Motor neuron (in vitro differentiated cells): ENCODE measurements at places on chromosomes 3 and 15.

GRCh38 chr3:54361746-54362283 lies 239.5 kb downstream of the CACNA2D3 start:
- peak; percentile 60 for ATAC-seq

- no peak for ATAC-seq
Measured at GRCh38 chr15:99331381-99331780, 80.1 kb downstream of the LRRC28 start.

DNA sequence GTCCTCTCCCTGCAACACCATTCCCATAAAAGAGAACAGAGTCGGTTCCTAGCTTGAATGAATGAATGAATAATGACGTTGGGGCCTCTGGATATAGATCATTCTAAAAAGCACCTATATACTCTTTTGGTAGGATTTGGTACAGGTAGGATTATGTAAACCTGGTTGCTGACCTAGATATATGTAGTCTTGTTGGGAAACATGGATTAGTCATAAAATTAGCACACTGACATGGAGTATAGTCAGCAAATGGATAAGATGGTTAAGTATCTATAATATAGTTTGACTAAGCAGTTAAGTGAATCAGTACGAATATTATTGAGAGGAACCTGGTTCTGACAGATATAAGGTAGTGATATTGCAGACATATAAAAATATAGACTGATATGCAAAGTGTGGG lies 142.5 kb downstream of the FILIP1L start:
- no peak for ATAC-seq

DNA sequence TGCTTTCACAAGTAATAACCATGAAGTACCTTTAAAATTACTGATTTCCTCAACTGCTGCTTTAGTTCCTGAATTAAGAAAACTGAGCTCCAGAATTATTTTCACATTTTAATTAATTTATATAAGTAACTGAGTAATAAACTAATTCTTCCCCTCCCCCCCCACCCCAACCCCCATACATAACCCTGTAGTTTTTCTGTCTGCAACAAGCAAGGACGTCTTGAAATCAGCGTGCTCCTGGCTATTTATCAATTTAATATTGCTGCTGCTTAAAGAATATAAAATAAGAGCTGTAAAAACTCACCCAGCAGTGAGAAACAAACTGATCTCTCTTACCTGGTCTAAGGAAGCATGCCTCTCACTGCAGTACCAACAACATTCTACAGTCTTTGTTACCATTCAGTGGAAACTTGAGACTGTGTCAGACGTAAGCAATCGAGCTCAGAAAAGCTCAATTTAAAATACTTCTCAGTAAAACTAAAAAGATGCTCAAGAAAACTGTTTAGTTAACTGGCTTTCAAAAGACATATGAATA lies 121.0 kb downstream of the TFDP2 start:
- peak; percentile 61 for ATAC-seq

DNA sequence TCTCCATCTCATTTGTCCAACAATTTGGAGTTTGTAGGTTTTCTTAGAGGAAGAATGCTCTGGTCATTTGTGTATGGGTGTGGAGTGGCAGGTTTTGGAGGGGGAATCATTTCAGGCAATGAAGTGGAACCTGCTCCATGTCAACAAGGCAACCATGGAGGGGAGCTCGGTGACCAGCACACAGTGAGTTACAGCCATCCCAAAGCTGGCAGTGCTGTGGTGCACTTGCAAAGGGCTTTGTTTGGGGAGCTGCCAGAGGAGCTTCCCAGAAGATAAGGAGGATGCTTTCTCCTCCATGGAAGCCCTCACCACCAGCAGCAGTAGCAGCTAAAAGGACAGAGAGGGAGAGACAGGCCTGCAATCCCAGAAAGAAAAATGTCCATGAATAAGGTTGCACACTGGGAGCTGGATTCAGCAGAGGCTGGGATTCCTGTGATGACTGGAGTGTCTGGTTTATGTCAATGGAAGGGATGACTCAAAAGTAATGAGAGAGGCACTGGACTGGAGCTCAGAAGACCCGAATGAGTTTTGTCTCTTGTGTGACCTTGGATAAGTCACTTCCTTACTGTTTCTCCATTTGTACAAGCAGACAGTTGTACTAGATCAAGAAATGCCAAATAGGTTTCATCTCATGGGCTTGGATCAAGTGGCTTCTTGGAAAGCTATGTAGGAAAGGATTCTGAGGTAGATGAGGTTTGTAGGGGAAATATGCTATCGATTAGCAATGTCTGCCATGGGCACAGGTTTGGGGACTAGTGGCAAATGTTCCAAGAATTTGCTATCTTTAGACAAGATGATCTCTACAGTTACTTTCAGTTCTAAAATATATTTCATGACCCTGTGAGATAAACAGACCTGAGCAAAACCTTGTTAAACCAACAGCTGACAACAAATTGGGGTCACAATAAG lies 27.2 kb upstream of the UBE2Q2 start:
- ATAC-seq = no peak

DNA sequence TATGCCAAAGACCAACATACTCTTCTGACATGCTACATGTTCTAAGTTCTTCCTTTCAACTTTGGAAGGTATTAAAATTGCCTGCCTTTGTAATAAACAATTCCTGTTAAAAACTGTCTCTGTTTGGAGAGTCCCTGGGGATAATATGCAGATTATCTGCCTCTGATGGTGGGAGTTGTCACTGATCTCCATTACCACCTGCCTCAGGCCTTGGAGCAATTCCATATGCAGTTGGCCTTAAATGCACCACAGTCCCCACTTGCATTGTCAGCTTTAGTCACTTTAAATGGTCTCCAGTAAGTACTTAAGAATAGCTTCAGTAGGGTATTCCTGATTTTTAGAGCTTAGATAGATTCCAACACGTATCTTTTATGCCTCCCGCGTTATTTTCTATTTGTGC lies 121.1 kb upstream of the GOLIM4 start:
- ATAC-seq = no peak

DNA sequence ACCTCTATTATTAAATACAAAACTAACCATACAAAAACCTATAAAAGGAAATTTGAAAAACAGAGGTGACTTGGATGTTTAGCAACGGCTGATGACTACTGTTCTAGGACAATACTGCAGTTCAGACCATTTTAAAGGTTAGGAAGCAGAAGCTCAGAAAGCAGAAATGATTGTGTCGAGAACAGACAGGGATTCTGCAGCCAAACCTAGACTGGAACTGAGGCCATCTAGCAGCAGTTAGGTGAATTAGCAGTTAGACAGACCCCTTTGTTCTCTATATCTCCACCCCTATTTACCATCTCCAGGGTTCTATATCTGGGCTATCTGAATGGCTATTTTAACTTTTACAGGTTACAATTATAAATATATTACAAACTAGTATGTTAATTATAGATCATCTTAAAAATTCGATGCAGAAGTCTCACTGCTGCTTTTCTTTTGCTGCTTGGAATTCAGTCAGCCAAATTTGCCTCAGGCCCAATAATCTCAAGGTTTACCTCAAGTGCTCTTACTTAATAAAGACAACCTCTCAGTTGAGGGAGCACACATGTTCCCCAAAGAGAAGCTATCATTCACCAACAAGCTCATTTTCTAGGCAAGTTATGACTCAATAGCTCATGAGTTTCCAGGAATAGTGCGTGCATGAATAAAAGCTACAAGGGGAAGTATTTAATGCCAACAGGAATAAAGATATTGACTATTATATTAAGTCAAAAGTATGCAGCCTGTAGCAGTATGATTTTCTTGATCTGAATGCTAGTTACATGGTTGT lies 9.3 kb upstream of the IL1RAP start:
- ATAC-seq = peak; percentile 63

DNA sequence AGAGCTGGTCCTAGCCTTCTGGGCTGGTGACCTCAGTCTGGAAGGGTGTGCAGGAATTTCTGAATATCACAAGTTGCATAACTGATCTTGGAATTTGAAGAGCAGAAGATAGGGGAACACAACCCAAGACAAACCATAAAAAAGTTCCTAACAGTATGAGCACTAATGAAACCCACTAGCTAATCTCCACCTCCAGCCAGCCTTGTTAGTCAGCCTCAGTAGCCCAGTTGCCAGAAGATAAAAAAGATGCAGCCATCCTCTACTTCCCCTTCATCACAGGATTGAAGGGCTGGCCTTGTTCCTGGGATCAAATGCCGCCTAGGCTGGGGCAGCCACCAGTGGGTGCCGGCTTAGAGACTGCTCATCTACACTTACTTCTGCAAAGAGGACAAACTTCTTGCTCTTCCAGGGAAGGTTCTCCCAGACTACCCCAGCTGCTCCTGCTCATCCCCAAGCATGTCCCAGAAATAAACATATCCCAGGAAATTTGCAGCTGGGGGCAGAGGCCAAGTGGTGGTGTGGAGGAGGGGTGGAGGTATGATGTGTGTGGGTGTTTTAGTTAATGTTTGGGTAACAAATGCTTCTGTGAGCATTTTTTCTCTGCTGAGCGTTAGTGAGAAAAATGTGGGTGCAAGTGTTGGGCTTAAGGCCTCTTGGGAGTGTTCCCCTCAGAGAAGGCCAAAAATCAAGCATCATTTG lies 9.2 kb upstream of the ITGA11 start:
- no peak for ATAC-seq

DNA sequence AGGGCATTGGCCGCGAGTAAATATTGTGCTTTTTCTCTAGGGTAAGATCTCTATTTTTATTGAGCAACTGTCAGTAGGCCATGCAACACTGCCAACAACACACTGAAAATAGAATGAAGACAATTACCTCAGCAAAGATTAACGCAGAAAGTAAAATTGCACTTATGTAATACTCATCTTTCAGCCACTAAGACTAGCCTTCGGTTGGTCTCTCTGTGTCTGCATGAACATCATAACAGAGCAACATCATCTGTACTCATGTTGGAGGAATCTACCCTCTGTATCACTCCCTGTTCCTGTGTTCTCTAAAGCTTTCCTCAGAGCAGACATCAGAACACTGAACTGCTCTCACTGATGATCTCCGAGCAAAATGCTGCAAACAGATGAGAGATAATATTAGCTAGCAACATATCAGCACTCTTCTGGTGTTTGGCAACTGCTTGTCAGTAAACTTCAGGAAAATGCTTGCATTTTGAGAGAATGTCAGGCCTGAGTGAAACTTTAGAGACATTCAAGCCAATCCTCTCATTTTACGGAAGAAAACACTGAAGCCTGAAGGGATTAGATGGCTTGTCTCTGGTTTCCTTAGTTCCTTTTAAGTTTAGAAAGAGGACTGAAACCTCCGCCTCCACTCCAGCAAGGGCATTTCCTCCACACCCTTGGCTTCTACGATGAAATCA lies 8.4 kb upstream of the LRRC3B start:
- ATAC-seq = no peak

DNA sequence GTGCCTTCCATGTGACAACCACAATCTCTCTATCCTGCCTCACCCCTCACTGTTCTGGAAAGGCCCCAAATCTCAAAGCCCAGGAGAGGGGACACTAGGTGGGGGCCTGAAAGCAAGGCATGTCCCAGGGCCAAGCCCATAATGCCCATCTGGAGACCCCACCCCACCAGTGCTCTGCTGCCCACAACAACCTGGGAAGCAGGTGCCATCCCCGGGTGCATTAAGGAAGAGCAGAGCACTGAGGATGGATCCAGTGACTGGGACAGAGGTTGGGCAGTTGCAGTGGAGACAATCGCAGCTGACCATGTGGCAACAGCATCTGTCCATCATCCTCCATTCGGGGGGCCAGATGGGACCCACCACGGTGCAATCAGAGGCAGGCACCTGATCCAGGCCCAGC lies 106.2 kb upstream of the PRR20G start:
- no peak for ATAC-seq

GRCh38 chr15:37246065-37246464 lies 145.7 kb upstream of the MEIS2 start:
- ATAC-seq = no peak

GRCh38 chr3:8152821-8153418 lies 348.7 kb upstream of the LMCD1 start:
- no peak for ATAC-seq

DNA sequence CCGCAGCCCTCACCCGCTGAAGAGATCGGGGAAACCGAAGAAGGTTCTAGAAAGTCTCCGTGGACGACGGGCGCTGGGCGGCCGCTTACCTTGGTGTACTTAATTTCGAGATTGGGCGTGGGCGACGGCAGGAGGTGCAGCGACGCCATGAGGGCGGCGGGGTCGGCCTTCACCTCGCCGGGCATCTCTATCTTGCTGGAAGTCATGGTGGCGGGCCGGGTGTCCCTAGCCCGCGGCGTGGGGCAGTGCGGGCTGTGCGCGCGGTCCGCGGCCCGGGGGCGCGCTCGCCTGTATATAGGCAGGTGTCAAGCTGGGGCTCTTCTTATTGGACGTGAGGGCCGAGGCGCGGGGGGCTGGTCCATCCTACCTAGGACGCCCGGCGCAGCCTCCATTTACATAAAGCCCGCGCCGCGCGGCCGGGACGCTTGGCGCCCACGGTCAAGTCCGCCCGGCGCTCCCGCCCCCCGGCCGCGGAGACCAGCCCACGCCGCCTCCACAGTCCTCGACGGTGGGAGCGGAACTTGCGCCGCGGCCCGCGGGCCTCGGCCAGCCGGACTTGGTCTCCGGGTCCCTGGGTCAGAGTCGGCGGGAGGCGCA lies at the start of gene ALDH1A2:
TSS of gene ALDH1A2 (minus strand) at position 267 of the 597 bp plus-strand sequence. CDS start at position 206, 61 bp downstream.
- peak; percentile 58 for ATAC-seq

DNA sequence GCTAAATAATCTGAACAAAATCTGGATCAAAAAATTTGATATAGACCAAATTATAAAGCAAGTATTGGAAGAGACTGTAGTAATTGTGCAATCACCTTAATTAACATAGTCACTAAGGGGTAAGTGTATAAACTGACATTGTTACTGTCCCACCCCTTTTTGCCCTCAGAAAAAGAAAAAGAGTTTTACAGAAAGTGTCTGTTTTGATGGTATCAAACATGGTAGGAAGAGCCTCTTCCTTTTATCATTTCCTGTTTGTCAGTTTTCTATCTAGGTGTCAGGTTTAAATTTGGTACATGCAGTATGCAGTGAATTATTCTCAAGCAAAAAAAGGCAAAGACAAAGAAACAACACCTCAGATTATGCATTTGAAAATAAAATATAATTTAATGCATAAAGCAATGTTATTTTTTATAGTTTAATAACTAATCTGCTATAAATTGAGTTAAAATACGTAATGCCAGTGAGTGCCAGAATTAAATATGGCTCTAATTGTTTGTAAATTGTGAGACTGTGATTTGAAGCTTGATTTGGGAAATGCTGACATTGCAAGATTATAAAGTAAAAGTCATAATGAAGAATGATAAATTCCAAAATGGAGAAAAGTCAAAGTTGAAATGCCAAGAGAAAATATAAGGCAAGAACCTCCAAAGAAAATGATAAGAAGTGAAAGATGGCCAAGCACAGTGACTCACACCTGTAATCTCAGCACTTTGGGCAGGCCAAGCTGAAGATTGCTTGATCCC lies 30.3 kb upstream of the CMC1 start:
- ATAC-seq = no peak

- no peak for ATAC-seq
Measured at GRCh38 chr3:194885766-194886165, 200.1 kb downstream of the FAM43A start.

DNA sequence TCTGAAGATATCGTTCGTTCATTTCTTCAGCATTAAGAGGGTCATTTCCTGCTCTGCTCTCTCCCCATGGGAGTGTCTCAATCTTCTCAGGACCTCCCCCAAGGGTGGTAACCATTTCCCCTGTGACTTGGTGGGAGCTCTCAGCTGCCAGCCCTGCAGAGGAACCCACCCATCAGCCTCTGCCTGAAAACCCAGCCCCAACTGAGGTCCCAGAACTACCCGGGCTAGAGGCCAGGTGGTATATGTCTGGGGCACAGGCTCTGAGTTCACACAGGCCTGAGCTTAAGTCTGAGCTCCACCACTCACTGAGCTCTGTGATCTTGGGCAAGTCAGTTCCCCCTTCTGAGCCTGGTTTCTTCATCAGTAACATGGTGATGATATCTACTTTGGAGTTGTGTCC lies 10.0 kb upstream of the ATP2B2 start:
- no peak for ATAC-seq

GRCh38 chr15:38010395-38010794 lies 76.0 kb downstream of the TMCO5A start:
- ATAC-seq = no peak

GRCh38 chr3:151319628-151320027 lies 3.0 kb upstream of the GPR87 start:
- no peak for ATAC-seq
